ENCODE measurements at places on chromosomes 11 and 22.

DNA sequence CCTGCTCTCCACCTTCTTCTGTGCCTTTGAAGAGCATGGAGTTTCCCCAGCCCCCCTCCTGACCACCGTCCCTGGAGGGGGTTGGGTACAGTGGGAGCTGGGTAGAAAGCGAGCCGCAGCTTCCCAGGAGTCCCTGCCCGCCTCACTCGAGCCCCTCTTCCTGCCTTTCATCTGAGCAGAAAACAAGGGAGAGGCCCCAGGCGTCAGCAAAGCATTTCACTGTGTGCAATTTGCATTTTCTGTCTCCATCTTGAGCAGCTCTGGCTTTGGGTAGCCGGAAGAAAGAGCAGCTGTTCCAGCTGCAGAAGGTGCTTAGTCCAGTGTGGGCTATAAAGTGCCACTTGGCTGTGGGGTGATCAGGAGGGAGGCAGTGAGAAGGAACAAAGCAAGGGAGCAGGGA lies 229.7 kb downstream of the CEP164 start:
- no peak for DNase-seq

DNA sequence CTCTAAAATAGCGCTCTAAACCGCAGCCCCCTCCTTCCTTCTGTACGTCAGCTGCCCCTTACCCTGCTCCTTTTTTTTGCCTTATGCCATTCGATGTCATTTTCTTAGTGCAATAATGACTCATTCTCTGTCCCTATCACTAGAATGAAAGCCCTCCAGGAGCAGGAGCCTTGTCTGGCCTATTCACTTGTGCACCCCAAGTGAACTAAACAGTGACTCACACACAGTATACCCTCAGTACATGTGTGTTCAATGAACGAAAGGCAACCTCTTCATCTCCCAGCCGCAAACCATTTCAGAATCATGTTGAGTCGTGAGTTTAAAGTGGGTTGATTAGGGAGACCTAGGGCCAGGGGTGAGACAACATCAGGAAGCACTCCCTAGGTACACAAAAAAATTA lies 50.7 kb upstream of the SPATA19 start:
- no peak for DNase-seq

- DNase-seq: no peak
Measured at GRCh38 chr11:93689240-93689639, 27.8 kb downstream of the CEP295 start.

- no peak for DNase-seq
Measured at GRCh38 chr22:46610356-46610755, 9.8 kb upstream of the GRAMD4 start.

DNA sequence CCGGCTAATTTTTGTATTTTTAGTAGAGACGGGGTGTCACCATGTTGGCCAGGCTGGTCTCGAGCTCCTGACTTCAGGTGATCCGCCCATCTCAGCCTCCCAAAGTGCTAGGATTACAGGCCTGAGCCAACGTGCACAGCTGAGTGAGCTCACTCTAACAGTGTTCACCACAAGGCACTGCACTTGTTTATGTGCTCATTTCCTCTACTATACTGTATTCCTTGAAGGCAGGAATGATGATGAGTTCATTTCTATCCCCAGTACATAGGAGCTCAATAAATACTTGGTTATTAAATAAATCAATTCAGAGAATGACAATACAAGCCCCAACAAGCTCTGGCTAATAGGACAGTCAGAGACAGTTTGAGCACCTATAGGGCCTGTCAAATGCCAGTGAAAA lies 29.1 kb downstream of the ALG8 start:
- DNase-seq: no peak

DNA sequence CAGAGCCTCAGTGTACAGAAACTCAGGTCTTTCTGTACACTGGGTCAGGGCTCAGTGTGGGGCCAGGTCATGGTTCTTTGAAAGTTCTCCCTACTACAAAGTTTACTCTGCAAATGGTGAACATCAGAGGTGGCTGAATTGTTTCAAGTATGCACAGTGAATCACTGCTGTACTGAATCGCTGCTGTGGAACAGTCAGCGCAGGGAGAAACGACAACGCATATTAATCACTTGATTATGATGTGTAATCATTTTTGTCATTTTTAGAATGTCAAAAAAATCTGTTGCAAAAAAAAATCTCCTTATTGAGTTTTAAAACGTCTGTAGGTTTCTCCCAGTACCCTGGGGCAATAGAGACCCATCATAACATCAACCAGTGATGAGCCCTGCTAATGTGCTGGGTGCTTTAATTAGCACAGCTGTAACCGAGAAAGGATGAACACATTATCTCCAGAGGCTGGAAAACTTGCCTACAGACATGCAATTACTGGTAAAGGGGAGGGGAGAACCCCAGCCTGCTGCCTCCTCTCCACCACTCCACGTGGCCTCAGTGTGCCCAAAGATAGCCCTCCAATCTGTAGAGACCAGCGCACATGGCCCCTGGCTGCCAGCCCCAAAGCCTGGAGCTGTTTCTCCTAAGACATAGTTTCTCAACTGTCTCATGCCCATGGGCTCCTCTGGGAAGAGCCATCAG lies 12.8 kb downstream of the ARRB1 start:
- DNase-seq: no peak

DNA sequence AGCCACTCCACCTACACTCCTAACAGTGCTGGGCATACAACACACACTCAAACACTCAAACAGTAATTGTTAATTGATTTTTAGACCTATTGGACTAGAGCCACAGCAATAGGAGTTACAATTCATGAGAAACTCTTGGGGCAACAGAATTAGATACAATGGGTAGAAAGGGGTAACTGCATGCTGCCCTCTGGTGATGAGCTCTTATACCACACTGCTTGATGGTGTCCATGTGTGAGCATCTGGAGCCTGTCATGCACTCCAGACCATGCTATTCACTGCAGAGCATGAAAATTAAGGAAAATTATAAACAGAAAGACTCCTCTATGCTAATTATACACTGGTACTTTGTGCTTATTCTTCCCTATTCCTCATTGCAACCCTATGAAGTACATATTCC lies 975.5 kb upstream of the CCDC90B start:
- no peak for DNase-seq

- DNase-seq: no peak
Measured at GRCh38 chr11:115700496-115700895, 196.3 kb upstream of the CADM1 start.

DNA sequence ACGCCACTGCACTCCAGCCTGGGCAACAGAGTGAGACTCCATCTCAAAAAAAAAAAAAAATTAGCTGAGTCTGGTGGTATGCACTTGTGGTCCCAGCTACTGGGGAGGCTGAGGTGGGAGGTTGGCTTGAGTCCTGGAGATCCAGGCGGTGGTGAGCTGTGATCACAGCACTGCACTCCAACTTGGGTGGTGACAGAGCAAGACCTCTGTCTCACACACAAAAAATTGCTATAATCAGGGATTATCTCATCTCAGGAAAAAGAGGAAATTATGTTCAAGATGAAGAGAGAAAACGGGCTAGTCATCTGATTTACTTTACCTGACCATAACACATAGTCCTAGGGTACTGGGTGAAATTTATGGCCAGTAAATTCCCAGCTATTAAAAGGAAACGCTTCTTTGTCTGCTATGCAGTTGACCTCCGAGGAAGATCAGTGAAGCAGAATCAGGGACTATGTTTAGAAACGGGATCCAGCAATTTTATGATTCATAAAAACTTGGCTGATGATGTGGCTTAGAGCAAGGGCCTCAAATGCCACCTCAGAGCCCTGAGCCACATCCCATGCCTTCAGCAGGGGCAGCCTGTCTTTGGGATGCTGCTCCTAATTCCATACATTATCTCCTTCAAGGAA lies 386.2 kb downstream of the NTM start:
- no peak for DNase-seq

DNA sequence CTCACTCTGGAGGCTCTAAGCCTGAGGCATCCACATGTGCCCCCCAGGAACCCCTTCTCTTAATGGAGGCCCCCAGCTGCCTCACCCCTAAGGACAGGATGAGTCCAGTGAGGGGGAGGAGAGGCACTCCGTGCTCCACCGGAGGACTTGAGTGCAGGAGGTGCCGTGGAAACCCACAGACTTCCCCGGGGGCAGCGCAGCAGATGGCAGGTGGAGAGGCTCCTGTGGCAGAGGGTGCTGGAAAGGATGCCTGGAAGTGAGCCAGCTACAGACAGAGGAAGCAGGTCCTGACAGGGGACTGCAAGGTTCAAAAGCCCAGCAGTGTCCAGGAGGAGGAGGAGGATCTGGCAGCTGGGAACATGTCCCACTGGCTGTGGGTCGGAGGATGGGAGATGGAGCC lies 1384.0 kb downstream of the TBC1D22A start:
- DNase-seq: no peak

DNA sequence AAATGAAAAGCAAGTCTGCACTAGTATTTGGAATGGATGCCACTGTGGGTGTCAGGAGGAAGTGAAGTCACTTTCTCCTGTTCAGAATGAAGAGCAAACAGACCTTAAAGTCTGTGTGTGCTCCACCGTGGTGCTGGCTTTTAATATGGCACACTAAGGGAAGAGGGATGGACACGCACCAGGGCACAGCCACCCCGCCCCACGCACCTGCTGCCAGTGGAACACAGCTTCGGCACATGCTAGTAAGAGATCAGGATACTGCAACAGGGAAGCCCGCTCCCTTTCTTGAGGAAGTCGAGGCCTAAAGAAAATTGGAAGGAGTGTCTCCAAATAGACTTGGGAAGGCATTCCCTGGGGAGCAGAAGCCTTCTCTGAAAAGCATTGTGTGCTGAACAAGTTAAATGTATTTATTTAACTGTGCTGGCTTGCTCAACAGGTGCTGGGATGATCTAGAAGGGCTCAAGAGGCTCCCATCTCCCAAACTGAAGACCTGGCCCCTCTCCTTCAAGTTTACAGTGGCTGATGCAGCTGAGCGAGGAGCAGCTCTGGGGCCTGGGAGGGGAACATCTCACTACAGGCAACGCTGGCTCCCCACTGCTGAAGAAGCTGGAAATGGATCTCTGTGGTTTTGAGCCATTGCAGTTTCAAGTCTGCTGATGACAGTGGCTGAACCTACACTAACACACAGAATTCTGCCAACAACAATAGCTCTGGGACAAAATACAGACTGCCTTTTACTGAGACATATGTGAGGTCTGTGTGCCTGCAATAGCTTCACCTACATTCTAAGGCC lies 504.6 kb upstream of the B3GAT1 start:
- DNase-seq: no peak

- DNase-seq: no peak
Measured at GRCh38 chr11:44467413-44467812, 98.0 kb upstream of the CD82 start.

- no peak for DNase-seq
Measured at GRCh38 chr22:25461301-25461700, 103.2 kb upstream of the GRK3 start.

DNA sequence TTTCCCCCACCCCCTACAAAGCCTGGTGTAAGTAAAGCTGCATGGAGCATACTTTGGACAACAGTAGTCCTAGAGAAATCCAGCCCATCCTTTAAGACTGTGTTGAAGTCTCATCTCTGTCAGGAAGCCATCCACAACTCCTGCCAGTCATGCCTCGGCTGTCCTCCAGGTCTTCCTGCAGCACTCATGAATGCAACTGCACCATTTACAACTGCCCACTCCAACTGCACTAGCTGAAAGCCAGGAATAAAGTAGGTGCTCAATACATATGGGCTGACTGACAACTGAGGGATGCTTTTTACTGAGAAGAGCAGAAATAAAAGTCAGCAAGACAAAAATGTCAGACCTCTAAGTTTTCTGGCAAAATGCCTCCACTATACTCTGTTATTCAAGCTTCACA lies 27.4 kb downstream of the IL18BP start:
- DNase-seq: no peak

DNA sequence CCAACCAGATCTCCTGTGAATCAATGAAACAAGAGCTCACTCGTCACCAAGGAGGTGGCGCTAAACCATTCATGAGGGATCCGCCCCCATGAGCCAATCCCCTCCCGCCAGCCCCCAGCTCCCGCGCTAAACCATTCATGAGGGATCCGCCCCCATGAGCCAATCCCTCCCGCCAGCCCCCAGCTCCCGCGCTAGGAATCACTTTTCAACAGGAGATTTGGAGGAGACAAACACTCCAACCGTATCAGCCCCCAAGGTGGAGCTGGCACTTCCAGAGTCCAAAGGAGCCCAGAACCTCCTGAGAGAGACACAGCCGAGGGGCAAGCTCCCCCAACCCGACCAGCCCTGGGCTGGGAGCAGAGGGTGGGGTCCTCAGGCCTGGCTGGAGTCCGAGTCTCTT lies 40.9 kb upstream of the PRR5 start:
- DNase-seq: no peak

- DNase-seq: no peak
Measured at GRCh38 chr11:97614606-97615005, 1224.8 kb downstream of the JRKL start.

GRCh38 chr22:46931881-46932280 lies 169.4 kb downstream of the TBC1D22A start:
- no peak for DNase-seq

- no peak for DNase-seq
Measured at GRCh38 chr22:27799827-27800249, 1.7 kb downstream of the MN1 start.

DNA sequence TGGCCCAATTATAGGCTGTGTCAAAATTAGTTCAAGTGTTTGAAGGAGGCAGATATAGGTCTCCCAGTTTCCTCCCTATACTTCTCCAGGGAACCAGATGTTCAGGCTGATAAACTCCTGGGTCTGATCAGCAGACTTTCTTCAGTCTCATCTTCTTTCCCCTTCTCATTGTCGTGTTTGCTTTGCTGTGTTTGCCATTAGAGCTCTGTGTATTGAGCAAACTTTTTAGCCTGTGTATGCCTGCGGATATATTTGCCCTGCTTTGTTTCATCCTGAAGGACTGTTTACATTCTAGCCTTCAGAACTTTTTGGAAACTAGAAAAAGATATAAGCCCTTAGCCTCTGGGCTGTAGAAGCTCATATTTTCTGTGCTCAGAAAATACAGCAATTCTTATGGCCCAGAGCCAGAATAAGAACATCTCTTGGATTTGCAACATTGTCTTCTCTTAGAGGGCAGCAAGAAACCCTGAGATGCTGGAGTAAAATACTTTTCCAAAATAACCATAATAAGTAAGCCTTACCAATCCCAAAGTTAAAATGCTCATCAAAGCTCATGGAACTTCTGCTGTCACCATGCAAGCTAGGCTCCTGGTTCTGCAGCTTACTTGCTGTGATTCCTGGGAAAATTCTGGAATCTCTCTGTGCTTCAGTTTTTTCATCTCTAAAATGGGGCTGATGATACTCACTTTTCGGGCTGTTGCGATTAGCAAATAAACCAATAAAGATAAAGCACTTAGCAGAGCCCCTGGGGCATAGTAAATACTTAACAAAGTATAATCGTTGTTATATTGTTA lies 34.1 kb upstream of the ME3 start:
- DNase-seq: no peak

DNA sequence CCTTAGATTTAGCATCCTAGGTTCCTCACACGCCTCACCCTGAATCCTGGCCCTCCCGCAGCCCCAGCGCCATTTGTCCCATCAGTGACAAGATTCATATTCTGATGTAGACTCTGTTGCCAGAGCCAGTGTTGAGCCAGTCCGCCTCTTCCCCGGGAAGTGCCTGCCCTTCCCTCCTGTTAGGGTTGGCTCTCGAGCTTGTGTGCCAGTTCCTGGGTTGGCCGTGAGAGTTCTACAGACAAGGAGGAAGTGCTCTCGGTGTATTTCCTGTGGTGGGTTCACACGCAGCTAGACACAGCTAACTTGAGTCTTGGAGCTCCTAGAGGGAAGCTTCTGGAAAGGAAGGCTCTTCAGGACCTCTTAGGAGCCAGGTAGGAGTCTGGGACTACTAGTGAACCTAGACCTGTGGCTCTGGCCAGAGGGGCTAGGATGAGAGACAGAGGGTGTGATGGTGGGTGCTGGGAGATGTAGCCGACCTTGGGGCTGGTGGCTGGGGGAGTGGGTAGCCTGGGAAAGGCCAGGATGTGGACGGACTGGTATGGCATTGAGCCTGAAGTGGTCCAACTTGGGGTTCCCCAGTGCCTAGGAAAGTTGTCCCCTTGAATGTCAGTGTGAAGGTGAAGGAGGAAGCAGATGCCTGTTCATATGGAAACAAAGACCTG lies at the start of gene IL18BP:
Gene IL18BP (plus strand): TSS at position 261 of the 662 bp plus-strand sequence. CDS start 1,076 bp downstream, outside the sequence.
- no peak for DNase-seq

Data from anterior cingulate cortex (tissue), 58 donors.